ENCODE measurements at places on chromosomes 2 and 18.

- no peak for DNase-seq
These were observed at the start of gene ATP5F1A for GRCh38 chr18:46097801-46098615. TSS of gene ATP5F1A (minus strand) at chr18:46098296. CDS start at chr18:46098231, 65 bp downstream.

- DNase-seq, result no peak
These were observed 119.5 kb downstream of the NEB start for GRCh38 chr2:151614606-151615306.

DNA sequence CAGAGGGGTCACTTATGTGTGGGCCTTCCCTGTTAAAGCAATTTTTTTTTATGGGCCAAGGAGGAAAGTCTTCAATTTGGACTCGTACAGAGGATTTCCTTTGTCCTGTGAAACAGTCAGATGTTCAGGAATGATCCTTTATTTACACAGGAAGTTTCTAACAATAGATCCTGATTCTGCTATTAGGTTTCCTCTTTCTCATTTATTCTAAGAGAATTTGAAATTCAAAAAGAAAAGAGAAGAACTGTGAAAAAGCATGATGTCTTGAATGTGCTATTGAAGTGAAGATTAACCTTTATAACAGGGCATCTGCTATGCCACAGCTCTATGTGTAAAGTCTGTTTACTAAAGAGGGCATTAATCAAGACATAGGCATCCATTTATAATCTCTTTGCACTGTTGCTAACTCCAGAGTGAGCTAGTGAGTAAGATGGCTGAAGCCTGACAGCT, 105.3 kb upstream of the FAM98A start:
- no peak for DNase-seq

DNA sequence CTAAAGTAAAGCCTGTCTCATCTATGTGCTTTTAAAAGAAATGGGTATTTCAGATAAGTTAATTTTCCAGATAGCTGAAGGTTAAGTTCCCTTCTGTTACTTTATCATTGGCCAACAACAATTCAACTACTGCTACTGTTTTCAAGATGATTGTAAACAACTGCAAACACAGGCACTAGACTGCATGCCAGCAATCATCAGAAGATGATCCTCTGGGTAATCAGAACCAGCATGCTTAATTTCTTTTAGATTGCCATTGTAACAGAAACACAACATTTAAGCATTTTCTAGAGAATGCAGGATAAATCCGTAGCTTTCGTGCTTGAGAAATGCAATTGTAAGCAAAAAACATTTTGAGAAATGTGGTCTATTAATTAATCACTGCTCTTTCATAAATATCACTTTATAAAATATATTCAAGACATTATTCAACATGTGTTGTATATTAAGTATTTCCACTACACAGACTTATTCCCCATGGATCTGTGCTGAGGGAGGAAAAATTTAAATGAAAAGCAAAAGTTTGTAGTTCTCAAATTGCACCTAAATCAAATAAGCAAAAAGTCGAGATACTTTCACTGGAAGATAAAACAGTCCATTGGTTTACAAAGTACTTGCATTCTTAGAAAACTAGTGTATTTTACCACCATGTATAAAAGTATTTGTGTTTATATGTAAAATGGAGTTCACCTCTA, 133.7 kb downstream of the ATL2 start:
- no peak for DNase-seq

DNA sequence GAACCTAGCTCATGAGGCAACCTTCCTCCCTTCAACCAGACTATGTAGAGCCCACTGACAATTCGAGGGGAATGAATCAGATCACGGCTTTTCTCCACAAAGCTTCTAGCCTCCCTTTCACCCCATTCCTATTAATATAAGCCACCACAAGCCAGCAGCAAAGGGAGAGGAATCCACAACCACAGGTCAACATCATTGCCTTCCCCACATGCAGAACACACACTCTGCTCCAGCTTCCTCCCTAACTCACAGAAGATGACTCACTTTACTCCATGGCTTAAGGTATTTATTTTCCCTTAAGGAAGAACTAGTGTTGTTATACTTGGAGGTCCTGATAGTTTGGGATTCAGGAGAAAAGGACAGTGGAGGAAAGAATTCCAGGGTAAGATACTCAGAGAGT, 272.2 kb downstream of the C1D start:
- no peak for DNase-seq

- DNase-seq, result no peak
These were observed 178.8 kb downstream of the ICOS start for GRCh38 chr2:204115137-204116056.

DNA sequence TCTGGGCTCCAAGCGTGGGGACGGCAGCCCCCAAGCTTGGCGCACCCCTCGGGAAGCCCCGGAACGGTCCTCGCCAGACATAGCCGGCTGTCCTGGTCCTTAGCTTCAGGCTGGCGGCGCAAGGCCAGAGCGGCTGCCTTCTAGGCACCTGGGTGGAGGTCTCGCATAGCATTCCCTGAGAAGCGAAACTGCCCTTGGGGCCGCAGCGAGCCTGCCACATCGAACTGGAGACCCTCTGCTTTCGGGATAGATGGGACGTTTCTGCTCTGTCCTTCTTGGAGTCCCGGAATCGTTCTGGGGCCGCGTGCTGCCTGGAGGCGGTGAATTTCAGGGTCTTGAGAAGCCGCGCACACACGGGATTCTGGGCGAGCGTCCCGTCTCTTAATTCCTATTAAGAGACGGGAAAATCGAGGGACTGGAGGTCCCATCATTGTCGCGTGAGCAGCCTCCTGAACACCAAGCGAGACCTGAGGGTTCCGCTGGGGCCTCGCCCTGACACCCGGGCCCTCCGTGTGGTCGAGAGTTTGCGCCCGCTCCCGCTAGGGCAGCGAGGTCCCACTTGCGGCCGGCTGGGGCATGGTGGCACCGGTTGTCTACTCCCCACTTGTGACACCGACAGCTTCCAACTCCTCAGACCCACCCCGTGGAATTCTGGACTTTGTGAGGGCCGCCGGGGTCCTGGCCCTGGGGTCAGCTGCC, 9.7 kb upstream of the EN1 start:
- DNase-seq, result no peak

DNA sequence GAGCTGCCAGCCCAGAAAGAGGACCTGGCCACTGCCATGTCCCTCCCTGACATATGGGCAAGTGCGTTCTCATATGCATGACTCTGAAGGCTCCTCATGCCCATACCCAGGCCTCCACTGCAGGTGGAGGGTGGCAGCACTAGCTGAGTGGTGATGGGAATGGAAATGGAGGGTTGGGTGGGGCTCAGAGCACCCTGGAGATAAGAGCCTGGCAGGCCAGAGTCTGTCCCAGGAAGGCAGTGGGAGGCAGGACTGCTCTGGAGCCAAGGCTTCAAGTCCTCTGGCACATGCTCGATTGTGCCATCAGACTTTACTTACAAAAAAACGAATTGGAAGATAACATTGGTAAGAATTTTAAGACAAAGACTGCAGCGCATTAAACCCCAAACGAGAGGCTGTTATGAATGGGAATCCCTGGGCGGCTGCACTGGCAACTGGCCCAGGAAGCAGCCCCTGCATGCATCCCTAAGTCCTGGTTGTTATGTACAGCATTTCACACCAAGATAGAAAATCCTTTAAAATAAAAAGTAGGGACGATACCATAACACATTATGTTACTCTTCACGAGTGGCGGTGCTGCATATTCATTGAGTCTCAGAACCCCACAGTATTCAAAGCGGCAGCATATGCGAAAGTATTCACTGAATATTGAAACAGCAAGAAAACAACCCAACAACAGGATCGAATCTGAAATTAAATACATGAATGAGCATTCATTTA, 81.7 kb upstream of the FAM98A start:
- DNase-seq, result no peak

GRCh38 chr2:12642332-12642731, 74.4 kb upstream of the TRIB2 start:
- DNase-seq, result no peak

DNA sequence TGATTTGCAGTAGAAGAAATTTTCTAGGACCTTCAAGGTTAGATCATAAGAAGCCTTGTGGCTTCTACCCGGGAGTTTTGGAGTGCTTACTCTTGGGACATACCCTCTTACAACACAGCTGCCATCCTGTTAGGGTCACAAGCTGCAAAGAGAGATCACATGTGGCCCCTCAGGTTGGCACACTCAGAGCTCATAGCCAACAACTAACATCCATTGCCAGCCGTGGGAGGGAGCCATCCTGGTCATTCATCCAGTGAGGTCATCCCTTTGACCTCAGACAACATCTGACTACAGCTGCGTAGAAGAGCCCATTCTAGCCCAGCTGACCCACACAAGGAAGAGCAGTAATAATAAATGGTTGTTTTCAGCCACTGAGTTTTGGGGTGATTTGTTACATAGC, 76.9 kb upstream of the NABP1 start:
- DNase-seq, result no peak

DNA sequence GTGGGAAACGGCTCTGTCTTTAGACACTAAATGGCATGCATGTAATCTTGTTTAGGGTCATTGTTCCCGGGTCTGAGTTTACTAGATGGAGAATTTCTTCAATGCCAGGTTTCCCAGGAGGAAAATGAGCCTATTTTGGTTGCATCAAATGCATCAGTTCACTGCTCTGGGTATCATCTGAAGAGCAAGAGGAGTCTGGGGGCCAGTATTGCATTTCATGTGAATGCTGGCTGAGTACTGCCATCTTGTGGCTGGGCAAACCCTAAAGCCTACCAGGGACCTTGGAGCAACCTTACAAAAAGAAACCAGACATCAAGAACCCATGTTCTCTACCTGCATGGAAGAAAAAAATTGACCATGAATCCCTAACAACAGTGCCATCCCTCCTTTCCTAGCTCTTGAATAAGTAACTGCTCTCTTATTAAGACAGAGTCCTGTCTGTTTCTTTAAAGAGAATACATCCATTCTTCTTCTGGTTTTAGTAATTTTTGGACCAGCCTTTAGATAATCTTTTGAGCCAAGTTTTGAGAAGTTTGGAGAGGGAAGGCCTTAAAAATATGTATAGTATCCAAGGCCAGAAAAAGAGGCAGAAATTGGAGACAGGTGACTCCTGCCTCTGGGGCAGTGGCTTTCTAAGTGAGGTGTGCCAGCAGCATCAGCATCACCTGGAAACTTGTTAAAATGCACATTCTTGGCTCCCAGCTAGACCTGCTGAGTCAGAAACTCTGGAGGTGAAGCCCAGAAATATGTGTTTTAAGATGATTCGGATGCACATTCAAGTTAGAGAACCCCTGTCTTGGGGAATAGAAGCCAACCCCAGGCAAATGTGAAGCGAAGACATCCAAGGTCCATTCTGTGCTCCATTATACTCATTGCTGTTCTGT, 261.0 kb upstream of the CXCR4 start:
- no peak for DNase-seq

DNA sequence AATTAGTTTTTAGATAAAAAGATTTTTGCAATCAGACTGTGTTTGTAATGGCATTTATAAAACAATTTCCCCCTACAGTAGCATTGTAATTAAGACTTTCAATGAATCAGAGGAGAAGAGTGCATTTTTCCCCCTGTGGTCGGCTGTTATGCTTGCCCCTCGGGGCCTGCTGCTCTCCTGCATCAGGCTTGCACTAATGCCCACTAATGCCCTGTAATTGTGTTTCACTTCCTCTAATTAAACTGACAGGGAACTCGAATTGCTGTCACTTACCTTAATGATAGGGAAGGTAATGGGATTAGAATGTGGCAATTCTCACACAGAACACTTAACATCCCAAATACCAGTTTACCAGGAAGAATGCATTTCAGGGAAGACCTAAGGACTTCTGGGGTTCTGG, 61.2 kb upstream of the LRRTM1 start:
- DNase-seq, result no peak

GRCh38 chr2:17296686-17297085, 221.6 kb downstream of the RAD51AP2 start:
- DNase-seq, result no peak

- DNase-seq, result no peak
These were observed 255.9 kb upstream of the STON1 start for GRCh38 chr2:48274040-48274439.

- no peak for DNase-seq
These were observed 239.9 kb downstream of the CYRIA start for GRCh38 chr2:16425462-16426336.

- DNase-seq, result no peak
These were observed 54.7 kb downstream of the CDKL4 start for GRCh38 chr2:39188960-39189494.

GRCh38 chr18:32891797-32892196, 119.0 kb upstream of the KLHL14 start:
- DNase-seq, result no peak

- no peak for DNase-seq
These were observed 70.6 kb upstream of the KLF7 start for GRCh38 chr2:207236156-207236935.

- no peak for DNase-seq
These were observed 29.3 kb downstream of the UBE2F start for GRCh38 chr2:237996021-237996593.

GRCh38 chr18:24262087-24262486, 123.2 kb downstream of the CABYR start:
- DNase-seq, result no peak

DNA sequence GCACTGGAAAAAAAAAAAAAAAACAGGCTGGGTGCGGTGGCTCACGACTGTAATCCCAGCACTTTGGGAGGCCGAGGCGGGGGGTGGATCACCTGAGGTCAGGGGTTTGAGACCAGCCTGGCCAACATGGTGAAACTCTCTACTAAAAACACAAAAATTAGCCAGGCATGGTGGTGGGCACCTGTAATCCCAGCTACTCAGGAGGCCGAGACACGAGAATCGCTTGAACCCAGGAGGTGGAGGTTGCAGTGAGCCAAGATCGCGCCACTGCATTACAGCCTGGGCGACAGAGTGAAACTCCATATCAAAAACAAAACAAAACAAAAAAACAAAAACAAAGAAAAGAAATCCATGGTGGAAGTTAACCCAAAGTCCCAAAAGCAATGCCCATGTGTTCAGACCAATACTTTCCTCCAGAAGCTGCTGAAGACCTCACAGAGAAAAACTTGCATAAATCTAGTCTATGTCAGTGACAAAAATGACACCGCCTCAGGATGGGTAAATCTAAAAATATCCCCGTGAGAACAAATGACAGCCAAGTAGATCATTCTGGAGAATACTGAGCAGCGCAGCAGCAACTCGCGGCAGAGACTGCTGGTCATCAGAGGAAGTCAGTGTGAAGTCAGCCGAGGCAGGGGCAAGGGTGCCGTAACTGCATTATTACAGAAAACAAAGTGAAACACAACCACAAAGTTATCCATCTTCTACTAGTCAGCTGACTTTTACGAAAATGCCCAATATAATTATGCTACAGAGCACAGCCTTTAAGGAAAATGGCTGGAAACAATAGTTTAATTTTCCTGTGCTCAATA, 41.0 kb downstream of the LPIN2 start:
- DNase-seq, result no peak

DNA sequence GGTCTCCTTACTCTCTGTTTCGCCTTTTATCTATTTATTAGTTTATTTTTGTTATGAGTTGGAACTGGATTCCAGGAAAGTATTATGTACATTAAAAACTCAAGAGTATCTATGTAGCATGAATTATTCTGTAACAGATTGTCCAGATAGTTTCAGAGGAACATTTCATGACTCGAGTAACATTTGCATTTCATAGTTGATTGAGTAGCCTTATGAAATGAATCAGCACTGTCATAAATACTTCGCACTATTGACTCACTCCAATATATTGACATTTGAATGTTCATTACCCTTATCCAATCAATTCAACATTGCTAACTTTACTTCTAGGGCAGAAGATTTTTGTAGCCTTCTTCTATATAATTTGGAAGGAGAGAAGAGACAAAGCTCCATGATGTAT, 11.3 kb upstream of the VRK2 start:
- DNase-seq, result no peak

Data from cortex of kidney (tissue), 1 donor.